ENCODE measurements at places on chromosomes 4 and X.

DNA sequence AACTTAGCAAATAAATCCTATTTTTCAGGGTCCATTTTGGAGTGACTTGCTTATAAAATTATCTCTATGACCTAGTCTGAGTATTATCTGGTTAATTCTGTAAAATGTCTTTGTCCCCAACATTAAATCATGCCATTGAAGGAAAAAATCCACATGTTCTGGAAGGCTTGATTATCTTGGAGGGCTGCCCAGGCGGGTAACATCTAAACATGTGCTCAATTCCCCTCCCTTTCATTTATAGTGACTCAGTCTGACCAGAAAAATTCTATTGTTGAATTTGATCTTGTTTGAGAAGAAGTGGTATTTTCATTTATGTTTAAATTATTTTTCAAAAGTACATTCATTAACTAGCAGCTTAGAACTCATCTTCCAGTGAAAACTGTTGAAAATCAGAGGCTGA, 55.4 kb upstream of the SLC10A7 start:
- H3K27ac ChIP-seq = no peak overlapping the region
- H3K4me3 ChIP-seq = no peak overlapping the region
- H3K36me3 ChIP-seq = no peaks in the 10 kb centered on the region
- no peak for DNase-seq

DNA sequence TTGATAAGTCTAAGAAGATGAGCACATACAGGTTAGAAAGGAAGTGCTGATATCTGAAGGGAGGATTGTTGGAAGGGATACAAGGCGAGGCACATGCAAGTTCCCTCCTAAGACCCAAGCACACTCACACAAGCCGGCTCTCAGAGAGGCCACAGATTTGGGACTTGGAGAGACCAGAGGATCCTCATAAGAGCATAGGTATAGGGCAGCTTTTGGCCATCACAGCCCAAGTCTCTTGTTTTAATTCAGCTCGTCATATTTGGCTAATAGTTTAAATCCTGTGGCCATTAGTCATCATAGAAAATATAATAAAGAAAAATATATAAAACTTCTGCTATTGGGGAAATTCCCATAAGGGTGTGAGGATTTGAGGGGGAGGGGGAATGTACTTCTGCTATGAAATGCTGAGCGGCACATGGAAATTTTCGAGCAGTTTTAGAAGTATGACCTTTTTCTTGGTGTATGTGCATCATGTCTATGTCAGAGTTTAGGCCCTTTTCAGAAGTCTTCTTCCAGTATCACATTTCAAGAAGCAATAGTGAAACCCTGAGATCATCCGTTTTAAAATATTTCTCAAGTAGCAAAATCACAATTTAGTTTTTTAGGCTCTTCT, 97.7 kb downstream of the NFKB1 start:
- no peaks in the 10 kb centered on the region for H3K27me3 ChIP-seq
- no peak overlapping the region for H3K4me3 ChIP-seq
- DNase-seq = no peak
- H3K4me1 ChIP-seq = no peaks in the 10 kb centered on the region

DNA sequence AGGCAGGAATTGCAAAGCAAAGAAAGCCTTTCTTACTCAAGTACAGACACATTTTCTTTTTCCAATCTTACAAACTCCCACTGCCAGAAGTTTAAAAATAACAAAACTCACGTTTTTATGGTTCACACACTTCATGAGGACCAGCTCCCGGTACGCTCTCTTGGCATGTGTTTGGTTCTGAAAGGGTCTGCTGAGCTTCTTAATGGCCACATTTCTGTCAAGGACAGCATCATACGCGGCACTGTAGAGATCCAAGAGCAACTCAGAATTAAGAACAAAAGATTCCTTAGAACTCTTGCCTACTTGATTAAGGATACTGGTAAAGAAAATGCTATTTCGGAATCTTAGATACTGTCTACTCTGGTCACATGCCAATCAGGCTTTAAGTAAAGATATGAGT, 252.7 kb downstream of the MAPK10 start:
- no peaks in the 10 kb centered on the region for H3K27me3 ChIP-seq
- peak overlapping the region; percentile 94 for H3K27ac ChIP-seq
- H3K36me3 ChIP-seq = no peaks in the 10 kb centered on the region
- peak; percentile 78 for DNase-seq
- no peak overlapping the region for H3K4me3 ChIP-seq

DNA sequence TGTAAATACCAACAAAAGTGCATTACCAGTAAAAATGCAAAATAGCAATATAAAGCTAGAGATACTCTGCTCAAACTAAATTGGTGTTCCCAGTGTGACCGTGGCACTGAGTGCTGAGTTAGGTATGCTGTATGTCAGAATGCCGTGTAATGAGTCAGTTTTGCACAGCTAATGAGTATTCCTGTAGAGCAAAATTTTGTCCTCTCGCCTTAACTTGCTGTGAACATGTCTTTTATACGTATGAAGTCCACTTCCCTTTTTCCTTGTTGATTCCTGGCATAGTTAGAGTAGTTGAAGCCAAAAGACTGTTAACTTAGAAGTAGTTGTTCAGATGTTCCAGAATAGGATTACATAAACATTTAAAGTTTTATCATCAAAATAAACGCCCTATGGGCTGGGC, 11.5 kb downstream of the DCLK2 start:
- H3K4me3 ChIP-seq = no peak overlapping the region
- no peaks in the 10 kb centered on the region for H3K4me1 ChIP-seq
- DNase-seq = no peak
- no peaks in the 10 kb centered on the region for H3K36me3 ChIP-seq
- H3K27me3 ChIP-seq = no peaks in the 10 kb centered on the region
- no peak overlapping the region for H3K27ac ChIP-seq

DNA sequence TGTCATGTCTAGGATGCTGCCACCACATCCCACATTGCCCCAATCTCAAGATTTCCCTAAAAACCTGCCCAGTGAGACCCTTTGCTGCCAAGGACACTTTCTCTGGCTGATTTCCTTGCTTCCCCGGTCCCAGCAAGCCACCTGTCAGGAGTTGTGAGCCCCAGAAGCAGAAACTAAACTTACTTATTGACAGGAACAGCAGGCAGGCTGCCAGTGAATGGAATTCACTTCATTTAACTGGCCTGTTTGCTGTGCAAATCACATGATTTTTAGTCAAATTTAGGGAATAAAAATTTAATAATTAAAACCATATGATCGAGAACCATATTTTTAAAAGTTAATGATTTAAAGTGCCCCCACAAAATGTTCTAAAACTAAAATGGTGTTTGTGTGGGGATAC, 48.5 kb downstream of the MAMLD1 start:
- DNase-seq = no peak
- no peaks in the 10 kb centered on the region for H3K36me3 ChIP-seq
- H3K27ac ChIP-seq = no peak overlapping the region

Data from thyroid gland (tissue), 4 donors.